Naive thymus-derived CD4-positive, alpha-beta T cell (primary cell): ENCODE measurements at places on chromosomes 16 and 17. TPM values are rescaled to one million over a fixed set of nuclear protein-coding genes. Genes with fewer than 3 reads are reported as not detected.

TNFRSF13B gene
- not detected in 2 replicates for total RNA-seq

TEKT5 gene
- total RNA-seq, result not detected

TBC1D3H gene
- not detected in 2 replicates for total RNA-seq

KRTAP9-8 gene
- not detected for total RNA-seq

RAB26 gene
- total RNA-seq, result not detected

CA7 gene
- total RNA-seq, result not detected

ABCC3 gene
- 22.4 TPM for total RNA-seq

IL17C gene
- not detected for total RNA-seq

SCN4A gene
- total RNA-seq, result 0.05 TPM

UBE2I gene
- total RNA-seq, result 176 TPM
